D341Med (cell line): ENCODE measurements at places on chromosomes 2 and 18.

GRCh38 chr18:35572644-35573043 is 8.9 kb upstream of the GALNT1 start:
- DNase-seq, result no peak

GRCh38 chr18:26540043-26540628 is 8.2 kb downstream of the KCTD1 start:
- DNase-seq, result no peak

- DNase-seq, result no peak
Observed at GRCh38 chr2:54468673-54469072, 12.5 kb downstream of the SPTBN1 start.

DNA sequence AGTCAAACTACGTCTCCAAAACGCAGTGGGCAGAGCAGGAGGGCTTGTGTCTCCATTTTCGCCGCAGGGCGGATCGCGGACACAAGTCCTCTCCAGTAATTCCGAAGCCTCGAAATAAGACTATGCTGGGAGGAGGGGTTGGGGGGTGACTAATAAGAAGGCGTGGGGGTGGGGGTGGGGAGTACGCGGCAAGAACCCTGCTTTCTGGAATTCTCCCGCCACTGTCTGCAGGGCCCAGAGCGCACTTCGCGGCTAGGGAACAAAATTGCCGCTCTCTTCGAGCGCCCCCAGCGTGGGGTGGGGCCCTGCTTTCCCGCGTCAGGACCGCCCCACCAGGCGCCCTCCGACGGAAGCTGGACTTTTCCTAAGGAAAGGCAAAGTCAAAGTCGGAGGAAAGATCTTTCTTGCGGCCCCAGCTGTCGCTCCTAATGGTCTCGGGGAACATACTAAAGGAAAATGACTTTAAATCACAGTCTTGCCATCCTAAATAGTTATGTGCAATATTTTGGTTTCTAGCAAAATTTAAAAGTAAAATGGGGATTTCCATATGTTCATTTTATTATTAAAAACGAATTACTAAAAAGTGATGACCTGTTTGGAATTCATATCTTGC is 11.9 kb downstream of the NR4A2 start:
- no peak for DNase-seq

DNA sequence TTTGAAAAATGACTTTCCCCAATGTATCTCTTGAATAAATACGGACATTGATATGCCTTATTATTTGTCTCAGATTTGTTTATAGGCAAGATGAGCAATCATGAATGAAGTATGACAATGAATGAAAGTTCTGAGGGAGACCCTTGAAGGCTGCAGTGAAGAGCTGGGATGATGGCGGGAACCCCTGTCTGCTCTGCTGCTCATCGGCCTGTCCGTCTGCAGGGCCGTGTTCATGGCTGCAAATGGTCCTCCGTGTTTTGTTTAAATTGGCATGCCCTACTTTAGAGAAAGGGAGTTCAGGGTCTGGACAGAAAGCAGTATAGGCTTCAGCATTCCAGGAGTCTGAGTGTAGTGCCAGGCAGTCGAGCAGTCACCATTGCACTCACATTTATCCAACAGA is 1.2 kb upstream of the HS1BP3 start:
- no peak for DNase-seq

GRCh38 chr2:112881217-112881985 is 29.6 kb upstream of the IL37 start:
- no peak for DNase-seq

- DNase-seq, result no peak
Observed at GRCh38 chr2:79511320-79511951, 1.4 kb upstream of the CTNNA2 start.

GRCh38 chr2:213627054-213627710 is 342.9 kb downstream of the SPAG16 start:
- DNase-seq, result no peak

GRCh38 chr2:37191747-37192146 is 3.3 kb upstream of the SULT6B1 start:
- DNase-seq, result no peak
